ENCODE measurements at places on chromosomes 4 and X. TPM values are rescaled to one million over a fixed set of nuclear protein-coding genes. Genes with fewer than 3 reads are reported as not detected.

Gene RNF212
- 2.8 TPM for total RNA-seq

Gene FAM114A1
- total RNA-seq = 30.8 TPM

Gene TLR3
- 0.32 TPM for total RNA-seq

Gene DDX53
- total RNA-seq = not detected

Gene SPARCL1
- total RNA-seq = not detected

Gene NKX3-2
- total RNA-seq = 0.14 TPM

All from A549 treated with Hydrocortisone at 1 μM for 4 hours (cell line).